Activated naive CD4-positive, alpha-beta T cell treated with anti-CD3 and anti-CD28 coated beads, Interleukin-2, amount 50 U/mL, for 16 hours (primary cell): ENCODE measurements at places on chromosomes 4 and X.
A peak's percentile ranks its signal among the peaks of the same experiment; 100 is the strongest.

DNA sequence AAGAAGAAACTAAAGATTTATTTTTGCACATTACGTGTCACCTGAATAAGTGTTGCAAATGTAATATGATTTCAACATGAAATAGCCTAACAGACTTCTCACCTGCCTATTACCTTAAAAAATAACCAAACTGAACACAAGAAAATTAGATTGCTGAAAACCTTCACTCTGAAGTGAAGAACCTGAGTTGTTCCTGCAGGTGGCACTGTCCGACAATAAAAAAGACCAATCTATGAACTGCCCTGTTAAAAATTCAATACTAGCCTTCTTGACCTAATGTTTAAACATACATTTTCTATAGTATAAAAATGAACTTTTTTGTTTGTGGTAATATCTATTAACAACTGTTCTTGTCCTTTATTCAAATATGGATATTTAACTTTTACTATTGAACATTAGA lies 69.2 kb upstream of the PNPLA4 start:
- peak; percentile 12 for DNase-seq

DNA sequence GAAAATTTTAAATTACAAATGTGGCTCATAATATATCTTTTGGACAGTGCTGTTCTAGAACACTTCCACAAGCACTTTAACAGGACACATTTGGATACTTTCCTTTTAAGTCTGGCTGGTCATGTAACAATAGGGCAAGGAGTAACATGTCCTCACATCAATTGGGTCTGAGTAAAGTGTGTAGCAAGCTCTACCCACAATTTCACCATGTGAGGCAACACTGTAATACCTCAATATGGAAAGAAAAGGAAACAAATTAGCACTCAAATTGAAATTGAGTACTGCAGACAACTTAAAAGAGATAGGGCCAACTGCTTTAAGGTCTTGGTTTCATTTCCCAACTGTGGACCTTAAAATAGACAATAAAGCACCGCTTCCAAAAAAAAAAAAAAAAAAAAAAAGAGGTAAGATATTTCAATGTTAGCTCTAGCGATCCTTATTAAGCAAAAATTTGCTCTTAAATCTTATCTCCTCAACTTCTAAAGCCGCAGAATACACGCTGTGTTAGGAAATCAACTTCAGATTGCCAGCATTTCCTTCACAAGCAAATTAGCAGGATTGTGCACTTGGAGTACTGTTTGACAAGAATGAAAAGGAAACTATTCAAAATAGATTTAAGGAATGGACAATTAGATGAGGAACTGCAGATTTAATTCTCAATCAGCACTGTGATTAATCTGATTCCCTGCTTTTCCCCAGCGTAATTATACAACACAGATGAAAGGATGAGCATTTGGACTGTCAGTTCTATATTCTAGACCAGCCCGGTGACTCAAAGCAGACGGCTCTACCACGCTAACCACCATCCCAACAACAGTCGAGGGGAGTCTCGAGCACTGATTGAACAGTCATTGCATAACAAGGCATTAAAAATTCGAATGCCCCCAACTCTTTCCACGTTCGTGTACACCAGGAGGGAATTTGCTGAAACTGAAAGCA lies 1.6 kb downstream of the CASK start:
- DNase-seq, result peak; percentile 22

- no peak for DNase-seq
Observed at GRCh38 chrX:44967221-44967620, 94.2 kb downstream of the KDM6A start.

DNA sequence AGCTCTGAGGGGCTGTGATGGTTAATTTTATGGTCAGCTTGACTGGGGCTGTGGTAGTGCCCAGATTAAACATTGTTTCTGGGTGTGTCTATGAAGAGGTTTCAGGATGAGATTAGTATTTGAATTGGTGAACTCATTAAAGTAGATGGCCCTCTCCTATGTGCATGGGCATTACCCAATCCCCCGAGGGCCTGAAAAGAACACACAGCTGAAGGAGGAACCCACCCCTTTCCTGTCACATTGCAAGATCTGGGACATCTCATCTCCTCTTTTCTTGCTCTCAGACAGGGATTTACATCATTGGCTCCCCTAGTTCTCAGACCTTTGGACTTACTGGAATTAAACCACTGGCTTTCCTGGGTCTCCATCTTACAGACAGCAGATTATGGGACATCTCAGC lies 29.4 kb upstream of the NDP start:
- no peak for DNase-seq

- no peak for DNase-seq
Observed at GRCh38 chrX:45422216-45422925, 221.7 kb upstream of the DIPK2B start.

GRCh38 chrX:69144838-69145680 lies 20.2 kb downstream of the PJA1 start:
- no peak for DNase-seq

- DNase-seq, result no peak
Observed at GRCh38 chrX:111519215-111519614, 7.8 kb downstream of the SERTM2 start.

DNA sequence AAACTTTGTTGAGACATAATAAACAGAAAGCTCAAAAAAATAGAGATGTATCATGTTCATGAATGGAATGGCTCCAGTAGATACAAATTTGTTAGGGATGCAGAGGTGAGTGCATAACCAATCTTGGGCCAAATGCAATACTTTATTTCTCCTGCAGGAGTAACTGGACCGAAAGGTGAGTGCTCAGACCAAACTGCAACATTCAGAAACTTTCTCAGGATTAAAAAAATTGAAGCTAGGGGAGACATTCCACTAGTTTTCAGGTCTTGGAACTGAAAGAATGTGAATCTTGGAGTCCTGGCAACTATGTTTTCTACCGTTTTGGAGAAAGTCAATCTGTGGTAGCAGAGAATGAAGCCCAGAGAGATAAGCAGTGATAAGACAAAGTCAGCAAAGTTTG lies 21.2 kb upstream of the LCORL start:
- no peak for DNase-seq

- DNase-seq, result no peak
Observed at GRCh38 chr4:164169591-164169990, 584.3 kb upstream of the SMIM31 start.

- DNase-seq, result no peak
Observed at GRCh38 chr4:10273030-10273429, 156.4 kb upstream of the WDR1 start.

DNA sequence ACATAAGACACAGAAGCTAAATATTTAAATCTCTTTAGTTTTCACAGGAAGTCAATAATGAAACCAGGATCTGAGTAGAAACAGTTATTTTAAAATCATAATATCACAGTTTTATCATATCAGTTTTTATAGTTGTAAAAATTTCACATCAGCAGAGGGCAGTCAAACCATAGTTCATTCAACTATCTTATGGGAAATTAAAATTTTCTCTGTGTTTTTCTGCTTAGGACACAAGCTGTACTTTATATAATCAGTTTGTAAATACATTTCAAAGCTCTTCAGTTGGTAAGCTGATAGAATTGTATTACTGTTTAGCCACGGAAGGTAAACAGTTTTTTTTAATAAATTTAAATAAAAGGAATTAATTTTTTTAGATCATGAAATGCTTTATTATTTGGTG lies 204.8 kb upstream of the NUDT6 start:
- DNase-seq, result no peak

GRCh38 chr4:125789023-125789422 lies 474.3 kb downstream of the FAT4 start:
- DNase-seq, result no peak
